ENCODE measurements at places on chromosomes 3 and 15.

GRCh38 chr3:14460342-14461005, 58.1 kb downstream of the SLC6A6 start:
- no peak for DNase-seq

GRCh38 chr3:148211725-148212124, 486.0 kb upstream of the AGTR1 start:
- DNase-seq: no peak

DNA sequence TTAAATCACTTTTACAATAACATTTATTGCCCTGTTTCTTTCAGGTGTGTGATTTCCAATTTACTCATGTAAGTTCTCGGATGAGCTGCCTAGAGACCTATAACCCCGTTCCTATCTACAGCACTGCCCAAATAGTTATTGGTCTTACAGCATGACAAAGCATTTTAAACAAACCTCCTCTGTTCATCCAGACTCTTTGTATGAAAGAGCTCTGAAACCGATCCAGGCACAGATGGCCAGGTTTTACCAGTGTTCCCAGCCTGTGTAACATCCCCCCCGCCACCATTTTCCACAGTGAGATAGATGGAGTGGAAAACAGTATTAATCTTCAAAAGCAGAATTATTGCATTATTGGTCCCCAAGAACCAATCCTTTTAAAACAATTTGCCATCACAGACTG, 59.0 kb upstream of the SPTSSB start:
- no peak for DNase-seq

DNA sequence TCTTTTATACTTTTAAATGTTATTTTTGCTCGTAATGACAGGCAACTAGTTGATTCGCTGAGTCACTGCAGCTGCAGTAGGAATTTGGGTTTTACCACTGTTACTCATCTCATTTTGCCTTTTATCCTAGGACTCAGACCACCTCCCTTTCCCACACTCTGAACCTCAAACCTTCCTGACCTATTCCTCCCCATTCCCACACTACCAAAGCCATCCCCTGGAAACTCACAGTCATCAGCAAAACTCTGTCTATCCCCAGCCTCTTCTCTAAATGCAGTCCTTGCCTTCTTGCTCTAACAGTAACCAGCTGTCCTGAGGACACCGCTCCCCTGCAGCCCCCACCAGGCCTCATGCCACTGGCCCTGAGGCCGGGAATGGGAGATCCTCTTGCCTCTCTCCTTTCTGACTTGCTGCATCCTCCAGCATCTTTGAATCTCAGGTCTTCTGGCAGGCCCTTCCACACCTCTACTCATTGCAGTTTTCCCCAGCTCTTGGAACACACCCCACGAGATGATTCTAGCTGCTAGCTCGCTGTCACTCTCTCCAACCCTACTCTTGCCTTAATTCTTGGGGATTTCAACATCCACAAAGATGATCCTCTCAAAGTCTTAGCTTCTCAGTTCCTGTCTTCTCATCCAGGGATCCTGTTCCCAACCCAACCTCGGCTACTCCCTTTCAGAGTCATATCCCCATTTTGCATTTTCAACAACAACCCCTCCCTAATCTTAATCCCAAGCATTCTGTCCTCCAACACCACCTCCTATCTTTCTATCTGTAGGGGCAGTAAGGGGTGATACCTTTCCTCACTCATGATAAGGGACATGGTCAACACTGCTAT, 55.9 kb upstream of the C3orf80 start:
- no peak for DNase-seq

GRCh38 chr15:34890424-34890823, 79.1 kb downstream of the AQR start:
- no peak for DNase-seq

GRCh38 chr3:4994823-4995499, 15.7 kb downstream of the BHLHE40 start:
- DNase-seq: no peak

GRCh38 chr15:55897560-55898336, 95.7 kb downstream of the NEDD4 start:
- peak; percentile 9 for DNase-seq

DNA sequence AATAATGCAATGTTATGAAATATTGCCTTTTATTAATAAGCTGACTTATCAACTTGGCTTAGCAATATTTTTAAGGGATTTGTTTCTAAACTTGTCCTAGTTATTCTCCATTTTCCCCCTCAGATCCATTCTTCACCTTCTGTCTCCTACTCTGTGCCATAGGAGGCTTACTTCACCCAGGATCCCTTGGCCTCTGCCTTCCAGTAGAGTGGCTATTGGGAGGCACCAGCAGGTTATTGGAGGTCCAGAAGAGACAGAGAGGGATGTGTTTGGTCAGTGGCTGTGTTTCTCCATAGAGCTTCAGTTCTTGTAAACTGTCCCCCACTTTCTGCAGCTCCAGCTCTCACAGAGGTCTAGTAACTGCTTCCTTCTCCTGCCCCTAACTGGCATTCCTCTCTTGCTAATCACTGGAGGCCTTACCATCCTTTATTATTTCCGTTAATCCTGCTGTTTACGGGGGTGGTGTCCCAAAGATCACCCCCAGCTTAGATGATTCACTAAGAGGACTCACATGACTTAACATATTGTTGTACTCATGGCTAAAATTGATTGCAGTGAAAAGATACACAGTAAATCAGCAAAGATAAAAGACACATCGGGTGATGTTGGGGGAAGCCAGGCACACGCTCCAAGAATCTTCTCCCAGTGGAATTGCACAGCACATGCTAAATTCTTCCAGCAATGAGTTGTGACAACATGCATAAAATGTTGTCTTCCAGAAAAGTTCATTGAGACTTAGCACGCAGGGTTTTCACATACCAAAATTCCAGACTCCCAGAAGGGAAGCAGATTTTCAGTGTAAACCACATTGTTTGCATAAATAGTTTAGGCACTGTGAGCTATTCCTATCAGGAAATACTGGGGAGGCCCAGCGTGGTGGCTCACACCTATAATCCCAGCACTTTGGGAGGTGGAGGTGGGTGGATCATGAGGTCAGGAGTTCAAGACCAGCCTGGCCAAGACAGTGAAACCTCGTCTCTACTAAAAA, 67.5 kb downstream of the RPL22L1 start:
- no peak for DNase-seq

- no peak for DNase-seq
These were observed 141.7 kb downstream of the TIGIT start for GRCh38 chr3:114435386-114436115.

GRCh38 chr15:99042892-99043291, 35.3 kb upstream of the PGPEP1L start:
- DNase-seq: no peak

- no peak for DNase-seq
These were observed 102.4 kb downstream of the NR1D2 start for GRCh38 chr3:24047513-24047912.

- DNase-seq: no peak
These were observed 67.2 kb downstream of the ARHGEF26 start for GRCh38 chr3:154188437-154188836.

GRCh38 chr15:98382139-98382538, 266.2 kb upstream of the IGF1R start:
- DNase-seq: no peak

DNA sequence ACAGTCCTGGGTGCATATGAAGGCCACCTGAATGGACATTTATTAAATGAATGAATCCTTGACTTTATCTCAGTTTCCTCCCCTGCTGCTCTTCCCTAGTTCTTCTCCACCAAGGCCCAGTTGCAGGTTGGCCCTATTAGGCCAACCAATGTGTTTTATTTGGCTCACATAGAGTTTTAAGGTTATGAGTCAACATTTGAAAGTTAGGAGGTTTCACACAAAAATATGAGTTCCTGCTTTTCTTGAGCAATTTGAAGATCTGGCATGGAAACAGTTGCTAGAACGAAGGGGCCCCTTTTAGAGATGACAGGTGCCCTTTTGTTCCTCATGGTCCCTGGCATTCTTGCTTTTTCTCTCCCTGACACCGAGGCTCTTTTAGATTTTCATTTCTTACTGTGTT, 83.0 kb upstream of the PDZRN3 start:
- no peak for DNase-seq

GRCh38 chr3:131396170-131396569, 14.6 kb downstream of the NUDT16 start:
- no peak for DNase-seq

DNA sequence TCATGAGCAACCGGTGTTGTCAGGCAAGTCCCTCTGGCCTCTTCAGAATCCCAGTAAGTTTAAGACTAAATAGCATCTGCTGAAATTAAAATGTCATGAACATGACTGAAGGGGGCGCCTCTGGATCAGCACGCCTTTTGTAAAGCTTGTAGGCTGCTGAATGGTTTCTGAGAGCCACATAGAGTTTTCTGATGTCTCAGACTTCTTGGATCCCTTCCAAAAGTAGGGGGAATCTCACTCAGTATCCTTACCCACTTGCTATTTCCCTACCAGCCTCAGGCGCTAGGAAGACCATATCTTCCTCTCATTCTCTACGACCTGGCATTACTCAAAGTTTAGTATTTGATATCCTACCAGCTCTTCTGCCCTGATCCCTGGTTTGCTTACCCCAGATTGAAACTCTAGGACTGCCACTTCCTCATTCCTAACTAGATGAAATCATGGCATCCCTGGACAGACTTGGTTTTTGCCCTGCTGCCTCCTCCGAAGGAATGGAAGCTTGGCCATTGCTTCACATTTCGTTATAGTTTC, 62.7 kb upstream of the CD47 start:
- peak; percentile 30 for DNase-seq

GRCh38 chr15:77851691-77852090, 219.0 kb upstream of the LINGO1 start:
- DNase-seq: no peak

DNA sequence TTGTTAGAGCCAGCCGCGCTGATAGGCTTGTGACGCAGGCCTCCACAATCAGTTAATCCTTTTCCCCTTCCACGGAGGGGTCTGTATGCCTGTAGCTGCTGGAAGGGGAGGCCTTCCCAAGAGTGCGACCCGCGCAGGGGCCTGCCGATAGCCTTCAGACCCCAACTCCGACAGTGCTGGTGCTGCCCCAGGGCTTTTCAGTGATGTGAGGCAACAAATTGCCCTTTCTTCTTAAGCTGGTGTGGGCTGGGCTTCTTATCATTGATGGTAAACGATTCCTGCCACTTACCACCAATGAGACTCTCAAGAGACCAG, 143.4 kb downstream of the CHSY1 start:
- no peak for DNase-seq

DNA sequence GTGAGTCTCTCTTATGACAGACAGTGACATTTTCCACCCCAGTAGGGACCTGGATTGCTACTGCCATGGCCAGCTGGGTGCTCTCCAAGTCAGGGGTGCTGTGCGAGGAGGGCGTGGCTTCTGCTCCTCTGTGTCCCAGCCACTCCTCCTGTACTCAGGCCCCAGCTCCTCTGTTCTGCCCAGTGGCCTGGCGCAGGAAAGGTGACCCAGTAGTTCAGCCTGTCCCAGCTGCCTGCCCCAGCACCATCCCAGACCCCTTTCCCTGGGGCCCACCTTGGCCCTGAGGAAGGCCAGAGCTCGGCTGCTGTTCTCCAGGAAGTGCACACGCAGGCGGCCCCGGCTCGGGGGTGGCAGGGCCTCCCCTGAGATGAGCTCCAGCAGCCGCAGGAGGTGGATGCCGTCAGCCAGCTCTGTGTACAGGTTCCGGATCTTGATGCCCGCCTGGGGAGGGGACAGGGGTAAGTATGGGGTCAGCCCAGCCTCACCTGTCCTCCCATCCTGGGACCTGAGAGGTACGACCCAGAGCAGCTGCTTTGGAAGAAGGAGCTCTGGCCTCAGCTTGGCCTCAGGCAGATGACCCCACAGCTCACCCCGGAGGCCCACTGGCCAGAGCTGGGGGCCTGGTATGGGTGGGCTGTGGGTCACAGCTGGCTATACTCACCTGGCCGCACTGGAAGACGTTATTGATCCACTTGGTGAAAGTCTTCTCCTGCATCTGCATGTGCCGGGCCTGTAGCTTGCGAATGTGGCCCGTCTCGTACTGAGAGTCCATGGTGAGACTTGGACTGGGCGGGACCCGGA, 1.0 kb downstream of the SPTBN5 start:
- DNase-seq: no peak

- no peak for DNase-seq
These were observed 25.3 kb downstream of the UBXN7 start for GRCh38 chr3:196406811-196407470.

- DNase-seq: no peak
These were observed 42.9 kb downstream of the EAF1 start for GRCh38 chr3:15470261-15470660.

DNA sequence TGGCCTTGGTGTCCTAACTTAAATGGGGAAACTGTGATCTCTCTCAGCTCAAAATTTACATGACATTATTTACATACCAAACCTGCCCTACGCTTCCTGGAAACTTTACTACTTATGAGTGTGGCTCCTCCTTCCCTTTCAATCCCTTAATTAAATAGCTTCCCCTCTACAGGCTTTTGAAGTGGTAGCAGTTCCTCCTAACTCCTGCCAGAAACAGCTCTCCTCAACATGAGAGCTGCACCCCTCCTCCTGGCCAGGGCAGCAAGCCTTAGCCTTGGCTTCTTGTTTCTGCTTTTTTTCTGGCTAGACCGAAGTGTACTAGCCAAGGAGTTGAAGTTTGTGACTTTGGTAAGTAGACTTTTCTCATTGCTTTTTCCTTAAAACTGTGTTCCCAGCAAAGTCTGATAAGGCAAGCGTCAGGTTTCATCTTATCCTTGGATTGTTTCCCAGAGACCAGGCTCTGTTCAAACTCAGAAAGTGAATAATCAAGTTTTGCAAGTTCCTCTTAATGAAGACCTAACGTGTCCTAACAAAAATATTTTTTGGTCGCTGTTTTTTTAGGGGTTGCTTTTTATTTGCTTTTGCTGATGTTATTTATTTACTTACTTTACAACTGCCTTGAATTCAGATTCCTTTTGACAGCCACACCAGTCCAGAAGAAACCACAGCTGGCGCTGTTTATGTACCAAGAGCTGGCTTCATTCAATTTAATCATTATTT, at the start of gene ACP3:
ACP3 (plus strand) TSS at position 179 of the 720 bp plus-strand sequence; CDS start at position 229, 50 bp downstream.
- peak; percentile 80 for DNase-seq

- DNase-seq: peak; percentile 71
These were observed 76.3 kb downstream of the MYLK start for GRCh38 chr3:123807820-123808219.

GRCh38 chr3:20077068-20077467, 36.8 kb downstream of the KAT2B start:
- DNase-seq: no peak

GRCh38 chr15:78726870-78727551, 84.3 kb downstream of the ADAMTS7 start:
- DNase-seq: no peak

- DNase-seq: peak; percentile 86
These were observed 4.4 kb upstream of the SYNM start for GRCh38 chr15:99100245-99101173.

GRCh38 chr3:168139947-168140346, 44.2 kb upstream of the GOLIM4 start:
- DNase-seq: no peak

DNA sequence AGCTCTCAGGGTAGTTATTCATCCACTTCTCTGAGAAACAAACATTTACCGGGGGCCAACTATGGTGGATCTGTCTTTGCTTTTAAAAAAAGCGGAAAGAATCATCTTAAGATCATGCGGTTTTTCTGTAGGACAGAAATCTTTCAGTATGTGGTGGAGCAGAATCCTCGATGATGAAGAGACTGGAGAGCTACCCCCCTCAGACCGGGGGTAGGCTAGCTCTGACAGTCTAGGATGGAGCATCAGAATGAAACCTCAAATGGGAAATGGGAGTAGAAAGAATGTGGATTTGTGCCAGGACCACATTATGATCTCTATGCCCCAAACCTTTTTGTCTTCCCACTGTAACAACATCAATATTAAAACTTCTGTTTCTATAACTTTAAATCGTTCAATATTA, 30.3 kb downstream of the TPRG1 start:
- DNase-seq: no peak

- no peak for DNase-seq
These were observed 136.8 kb upstream of the ANKRD28 start for GRCh38 chr3:15934389-15935195.

All from NCI-H1105 (cell line).